ENCODE measurements at places on chromosomes 6 and 20.

GRCh38 chr6:74942130-74942529 is 263.7 kb downstream of the COL12A1 start:
- DNase-seq = no peak

DNA sequence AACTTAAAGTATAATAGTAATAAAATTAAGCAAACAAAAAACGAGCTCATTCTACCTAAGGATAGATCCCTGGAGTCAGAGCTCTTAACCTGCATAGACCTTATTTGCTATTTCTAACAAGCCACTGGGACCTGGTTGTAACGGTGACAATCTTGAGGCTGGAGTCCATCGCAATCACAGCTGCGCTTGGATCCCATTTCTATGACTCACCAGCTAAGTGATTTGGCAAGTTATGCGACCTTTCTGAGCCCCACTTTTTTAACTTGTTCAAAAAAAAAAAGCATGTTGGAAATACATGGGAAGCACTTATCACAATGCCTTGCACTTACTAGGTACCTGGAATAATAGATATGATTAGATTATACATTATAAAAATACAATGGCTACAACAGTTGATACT is 389.5 kb upstream of the CDH4 start:
- DNase-seq = no peak

DNA sequence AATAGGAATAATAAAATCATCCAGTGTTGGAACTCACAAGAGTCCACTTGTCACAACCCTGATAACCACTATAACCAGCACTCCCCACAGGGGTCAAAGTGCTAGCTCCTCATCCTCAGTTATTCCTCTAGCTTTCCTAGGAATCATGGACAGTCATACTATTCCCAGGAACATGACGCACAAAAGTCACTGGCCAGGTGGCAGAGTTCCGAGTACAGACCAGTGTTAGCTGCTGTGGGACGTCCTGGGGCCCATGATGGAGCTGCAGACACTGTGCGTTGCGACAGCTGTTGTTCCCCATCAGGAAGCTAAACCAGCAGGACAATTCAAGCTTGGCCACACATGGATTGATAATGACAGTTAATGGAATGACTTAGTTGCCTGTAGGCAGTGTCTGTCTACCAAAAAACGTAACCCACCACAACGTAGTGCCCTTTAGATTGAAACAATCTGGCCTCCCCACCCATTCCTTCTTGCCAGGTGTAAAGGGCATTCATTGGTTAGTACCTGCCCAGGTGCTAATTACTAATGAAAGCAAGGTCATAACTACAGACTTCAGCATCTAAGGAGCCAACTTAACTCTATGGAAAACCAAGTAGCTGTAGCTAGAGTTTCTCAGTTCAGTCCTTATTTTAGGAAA is 17.4 kb downstream of the EZR start:
- no peak for DNase-seq

GRCh38 chr20:43549416-43550065 is 9.3 kb upstream of the SGK2 start:
- no peak for DNase-seq

GRCh38 chr6:160015778-160016684 is 47.1 kb downstream of the IGF2R start:
- DNase-seq = peak; percentile 76

- no peak for DNase-seq
Observed at GRCh38 chr6:108434222-108434621, 126.5 kb upstream of the FOXO3 start.

DNA sequence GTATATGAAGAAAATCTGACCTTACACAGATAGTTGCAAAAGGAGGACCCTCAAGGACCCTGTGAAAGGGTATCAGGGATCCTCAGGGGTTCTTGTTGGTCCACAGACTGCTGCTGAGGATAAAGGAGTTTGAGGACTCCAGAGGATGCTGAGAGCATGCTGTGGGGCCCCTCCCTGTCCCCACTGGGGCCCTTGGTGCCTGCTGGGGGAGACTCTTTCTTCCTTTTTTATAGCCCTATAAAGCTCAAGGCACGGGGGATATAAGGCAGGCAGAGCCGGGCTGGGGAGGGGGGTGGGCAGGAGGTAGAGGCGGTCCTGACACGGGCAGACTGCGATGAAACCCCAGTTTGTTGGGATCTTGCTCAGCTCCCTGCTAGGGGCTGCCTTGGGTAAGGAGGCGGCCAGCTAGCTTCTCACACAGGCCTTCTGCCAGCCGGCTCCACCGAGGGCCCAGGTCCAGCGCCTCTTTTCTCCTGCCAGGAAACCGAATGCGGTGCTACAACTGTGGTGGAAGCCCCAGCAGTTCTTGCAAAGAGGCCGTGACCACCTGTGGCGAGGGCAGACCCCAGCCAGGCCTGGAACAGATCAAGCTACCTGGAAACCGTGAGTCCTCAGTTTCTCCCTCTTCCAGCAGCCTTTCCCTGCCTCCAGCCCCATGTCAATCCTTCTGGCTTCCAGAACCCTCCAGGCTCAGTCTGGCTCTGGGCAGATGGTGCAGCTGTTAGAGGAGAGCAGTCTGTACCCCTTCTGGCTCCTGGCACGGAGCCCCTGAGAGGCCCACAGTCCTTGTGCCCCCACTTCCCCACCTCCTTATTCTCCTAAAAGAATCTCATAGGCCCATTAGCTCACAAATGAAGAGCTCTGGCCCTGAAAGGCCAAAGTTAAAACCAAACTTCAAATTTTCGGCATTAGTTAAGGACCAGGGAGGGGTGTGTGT is at the start of gene LY6G6D:
Gene LY6G6D (plus strand): TSS at position 327 of the 937 bp plus-strand sequence. CDS start 8 bp downstream, at position 335.
- no peak for DNase-seq

DNA sequence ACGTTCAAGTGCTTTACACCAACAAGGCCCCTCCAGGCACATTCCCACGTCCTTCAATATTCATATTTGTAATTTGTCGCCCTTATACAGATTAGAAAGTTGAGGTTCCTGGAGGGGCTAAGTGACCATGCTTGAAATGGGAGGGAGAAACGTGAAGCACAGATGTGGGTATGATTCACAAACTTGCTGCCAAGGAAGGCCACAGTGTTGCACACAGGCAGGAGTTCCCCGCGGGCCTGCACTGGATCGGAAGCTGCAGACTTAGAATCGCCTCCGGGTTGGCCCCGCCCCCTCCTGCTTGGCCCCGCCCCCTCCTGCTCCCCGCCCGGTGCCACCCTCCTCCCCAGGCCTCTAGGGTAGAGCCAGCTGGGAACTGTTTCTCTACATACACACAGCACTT is 58.2 kb upstream of the QKI start:
- DNase-seq = no peak

DNA sequence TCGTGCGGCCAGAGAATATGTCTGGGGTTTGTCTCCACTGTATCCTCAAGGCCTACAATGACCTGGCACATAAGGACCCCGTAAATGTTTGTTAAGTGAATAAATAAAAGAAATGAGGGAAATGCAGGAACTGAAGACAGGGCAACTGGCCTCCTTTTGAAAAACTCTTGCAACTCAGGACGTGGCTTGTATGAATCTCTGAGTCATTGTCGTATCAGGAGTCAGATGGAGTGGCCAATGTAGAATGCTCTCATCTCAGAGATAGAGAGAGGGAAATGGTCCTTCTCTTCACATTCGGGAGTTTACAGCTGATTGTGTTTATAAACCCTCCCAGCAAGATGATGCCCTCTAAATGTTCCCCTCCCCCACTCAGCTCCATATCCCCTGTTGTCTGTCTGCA is 57.1 kb downstream of the UST start:
- no peak for DNase-seq

Measured in activated CD4-positive, alpha-beta T cell treated with anti-CD3 and anti-CD28 coated beads, Interleukin-10, Interleukin-2, amounts not matched to agents 100 ng/mL and 50 ng/mL, durations not matched to agents 16 hours and 8 hours (primary cell).